Activated T-cell treated with anti-CD3 and anti-CD28 coated beads for 48 hours (primary cell): ENCODE measurements at places on chromosomes 12 and 14.

DNA sequence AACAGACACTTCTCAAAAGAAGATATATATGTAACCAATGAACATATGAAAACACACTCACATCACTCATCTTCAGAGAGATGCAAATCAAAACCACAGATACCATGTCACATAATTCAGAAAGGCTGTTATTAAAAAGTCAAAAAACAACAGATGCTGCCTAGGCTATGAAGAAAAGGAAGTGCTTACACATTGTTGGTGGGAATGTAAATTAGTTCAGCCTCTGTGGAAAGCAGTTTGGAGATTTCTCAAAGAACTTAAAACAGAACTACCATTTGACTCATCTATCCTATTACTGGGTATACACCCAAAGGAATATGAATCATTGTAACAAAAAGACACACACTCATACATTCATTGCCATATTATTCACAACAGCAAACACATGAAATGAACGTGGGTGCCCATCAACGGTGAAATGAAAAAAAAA, 35.1 kb downstream of the EIF2S3B start:
- DNase-seq: no peak

DNA sequence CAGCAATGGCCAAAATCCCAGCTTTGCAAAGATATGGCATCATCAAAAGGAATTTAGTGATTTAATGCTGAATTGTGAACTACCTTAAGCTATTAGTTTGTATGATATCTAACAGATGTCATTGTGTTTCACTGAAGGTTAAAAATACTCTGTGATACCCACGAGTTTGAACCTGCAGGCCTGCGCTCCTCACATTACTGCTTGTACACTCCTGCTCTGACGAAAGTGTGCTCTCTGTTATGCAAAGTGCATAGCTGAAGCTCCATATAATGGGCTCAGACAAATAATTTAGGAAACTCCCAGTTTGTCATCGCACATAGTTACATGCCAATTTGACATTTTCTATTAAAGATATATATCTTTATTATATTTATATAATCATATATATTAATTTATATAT, 52.2 kb downstream of the SPPL3 start:
- DNase-seq: no peak

GRCh38 chr12:117023998-117024960, 74.9 kb downstream of the TESC start:
- DNase-seq: no peak

DNA sequence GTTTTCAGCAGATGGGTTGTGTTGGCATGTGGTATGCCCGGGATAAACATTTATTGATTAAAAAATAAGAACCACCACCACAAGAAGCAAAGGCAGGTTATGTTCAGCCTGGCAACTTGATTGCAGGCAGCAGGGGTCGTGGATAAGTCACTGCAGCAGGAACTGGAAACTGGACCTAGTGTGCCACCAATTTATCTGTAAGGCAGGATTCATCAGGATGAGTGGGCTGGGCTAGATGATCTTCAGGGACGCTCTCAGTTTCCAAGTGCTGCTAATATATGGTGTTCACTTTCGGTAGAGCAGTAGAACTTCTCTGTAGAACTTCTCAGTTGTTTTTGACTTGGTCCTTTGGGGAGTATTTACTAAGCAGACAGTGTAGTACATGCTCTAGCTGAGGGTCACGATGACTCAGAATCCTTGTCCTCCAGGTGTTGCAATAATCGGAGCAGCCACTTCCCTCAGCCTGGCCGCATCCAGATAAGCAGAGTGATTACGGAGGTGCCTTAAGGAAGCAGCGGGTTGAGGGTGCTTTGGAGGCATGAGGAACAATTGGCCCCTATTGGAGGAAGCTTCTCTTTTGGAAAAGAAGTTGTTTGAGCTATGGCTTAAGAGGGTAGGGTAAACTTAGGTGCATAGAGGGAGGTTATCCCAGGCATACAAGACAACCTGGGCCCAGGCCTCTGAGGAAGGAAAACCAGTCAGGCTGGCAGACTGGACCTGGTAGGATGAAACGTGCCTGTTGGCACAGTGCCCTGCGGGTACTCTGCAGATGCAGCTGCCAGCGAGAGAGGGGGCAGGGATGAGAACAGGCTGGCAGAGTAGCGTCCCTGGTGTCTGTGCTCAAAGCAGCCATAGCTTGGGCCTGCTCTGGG, 104.0 kb downstream of the GPR135 start:
- no peak for DNase-seq

DNA sequence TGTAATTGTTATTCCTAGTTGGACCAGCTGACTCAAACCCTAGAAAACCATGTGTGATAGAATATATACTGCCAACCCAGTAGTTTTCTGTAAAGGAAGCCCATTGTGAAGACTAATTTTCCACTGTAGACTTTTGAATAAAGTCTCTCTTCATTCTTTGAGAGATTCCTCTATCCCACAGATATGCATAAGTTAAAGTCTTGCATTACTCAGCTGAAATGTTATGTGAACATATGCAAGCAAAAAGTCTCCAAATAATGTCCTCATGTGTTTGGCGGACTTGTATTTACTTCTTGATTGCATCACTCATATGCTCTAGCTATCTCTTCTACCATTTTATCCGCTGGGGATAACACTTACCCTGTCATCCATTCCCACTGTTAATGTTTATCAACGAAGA, 35.1 kb upstream of the OTOGL start:
- DNase-seq: no peak

DNA sequence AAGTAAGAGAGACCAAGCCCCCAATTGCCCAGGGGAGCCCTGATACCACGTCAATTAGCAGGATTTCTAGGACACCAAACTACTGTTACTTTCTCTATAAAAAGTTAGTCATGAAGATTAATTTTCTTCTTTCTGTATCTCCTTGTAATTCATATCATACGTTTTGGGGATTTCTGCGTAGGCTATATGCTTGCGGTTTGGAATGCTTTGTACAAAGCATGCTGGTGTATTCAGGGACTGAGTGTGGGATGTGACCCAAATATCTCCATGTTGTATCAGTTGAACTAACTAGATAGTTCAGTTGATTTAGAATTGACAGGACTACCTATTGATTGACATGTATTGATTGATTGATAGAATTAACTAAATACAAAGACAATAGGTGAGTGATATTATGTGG, 7.7 kb downstream of the GPR33 start:
- no peak for DNase-seq

DNA sequence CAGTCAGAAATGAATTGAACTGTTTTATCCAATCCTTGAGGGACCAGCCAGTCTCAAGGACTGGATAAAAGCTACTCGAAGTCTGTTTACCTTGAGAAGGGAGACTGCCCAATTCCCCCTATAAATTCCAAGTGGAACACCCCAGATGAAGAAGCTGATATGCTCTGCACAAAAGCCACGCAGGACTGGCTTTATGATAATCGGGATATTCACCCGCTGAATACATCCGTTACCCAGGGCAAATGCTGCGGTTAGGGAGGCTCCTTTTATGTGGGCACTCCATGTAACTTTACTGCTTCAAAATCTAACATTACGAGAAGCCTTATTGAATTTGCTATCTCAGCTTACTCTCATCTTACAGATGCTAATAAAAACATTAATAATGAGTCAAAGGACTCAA, 119.1 kb downstream of the DENND5B start:
- no peak for DNase-seq

GRCh38 chr14:36524874-36525745, 5.1 kb upstream of the NKX2-1 start:
- no peak for DNase-seq

DNA sequence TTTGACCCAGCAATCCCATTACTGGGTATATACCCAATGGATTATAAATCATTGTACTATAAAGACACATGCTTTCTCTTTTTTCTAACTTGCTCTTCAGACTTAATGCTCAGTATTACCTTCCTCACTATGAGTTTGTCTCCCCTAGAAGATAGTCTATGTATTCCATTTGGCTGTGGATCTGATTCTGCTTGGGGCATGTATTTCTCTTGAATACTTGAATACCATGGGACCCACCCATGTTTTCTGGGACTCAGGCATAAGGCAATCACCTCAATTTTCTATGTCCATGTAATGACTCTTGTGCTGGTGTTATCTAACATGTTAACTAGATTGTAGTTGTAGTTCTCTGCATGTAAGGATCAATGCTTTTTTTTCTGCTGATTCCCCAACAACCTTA, 70.4 kb upstream of the PPM1H start:
- DNase-seq: no peak

DNA sequence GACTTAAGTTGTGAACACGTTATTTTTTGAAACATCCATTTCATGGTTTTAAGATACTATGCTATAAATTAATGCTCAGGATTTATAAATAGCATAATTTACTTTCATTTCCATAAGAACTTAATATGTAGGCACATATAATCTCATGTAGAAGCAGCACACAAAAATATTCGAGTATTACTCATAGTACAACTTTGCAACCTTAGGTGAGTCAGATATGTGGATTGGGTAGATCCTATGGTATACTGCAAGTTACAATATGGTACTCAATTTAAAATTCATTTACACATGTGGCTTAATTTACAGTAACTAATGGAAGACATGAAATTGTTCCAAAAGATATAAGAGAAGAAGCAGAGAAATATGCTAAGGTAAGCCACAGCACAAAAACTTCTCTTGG, 26.0 kb downstream of the PSMA3 start:
- DNase-seq: no peak

GRCh38 chr14:100072783-100073346, 7.6 kb downstream of the EVL start:
- DNase-seq: no peak

DNA sequence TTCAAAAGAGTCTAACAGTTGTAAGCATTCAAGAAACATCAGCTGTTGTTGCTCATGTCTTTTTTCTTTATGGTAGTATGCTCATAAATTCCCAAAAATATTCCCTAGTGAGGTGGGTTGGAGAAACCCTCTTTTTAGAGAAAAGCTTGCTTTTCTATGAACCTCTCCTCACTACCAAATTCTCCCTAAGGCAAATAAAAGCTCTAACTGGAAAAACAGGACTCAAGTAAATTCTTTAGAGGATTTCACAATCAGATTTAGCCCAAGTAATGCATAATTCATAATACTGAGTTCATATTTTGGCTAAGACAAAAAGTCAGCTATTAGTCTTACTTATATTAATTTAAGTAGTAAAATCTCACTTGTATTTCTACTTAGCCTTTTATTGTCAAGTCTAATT, 59.1 kb downstream of the DIO2 start:
- DNase-seq: no peak

GRCh38 chr14:73467377-73467776, 9.0 kb upstream of the NUMB start:
- peak; percentile 74 for DNase-seq

DNA sequence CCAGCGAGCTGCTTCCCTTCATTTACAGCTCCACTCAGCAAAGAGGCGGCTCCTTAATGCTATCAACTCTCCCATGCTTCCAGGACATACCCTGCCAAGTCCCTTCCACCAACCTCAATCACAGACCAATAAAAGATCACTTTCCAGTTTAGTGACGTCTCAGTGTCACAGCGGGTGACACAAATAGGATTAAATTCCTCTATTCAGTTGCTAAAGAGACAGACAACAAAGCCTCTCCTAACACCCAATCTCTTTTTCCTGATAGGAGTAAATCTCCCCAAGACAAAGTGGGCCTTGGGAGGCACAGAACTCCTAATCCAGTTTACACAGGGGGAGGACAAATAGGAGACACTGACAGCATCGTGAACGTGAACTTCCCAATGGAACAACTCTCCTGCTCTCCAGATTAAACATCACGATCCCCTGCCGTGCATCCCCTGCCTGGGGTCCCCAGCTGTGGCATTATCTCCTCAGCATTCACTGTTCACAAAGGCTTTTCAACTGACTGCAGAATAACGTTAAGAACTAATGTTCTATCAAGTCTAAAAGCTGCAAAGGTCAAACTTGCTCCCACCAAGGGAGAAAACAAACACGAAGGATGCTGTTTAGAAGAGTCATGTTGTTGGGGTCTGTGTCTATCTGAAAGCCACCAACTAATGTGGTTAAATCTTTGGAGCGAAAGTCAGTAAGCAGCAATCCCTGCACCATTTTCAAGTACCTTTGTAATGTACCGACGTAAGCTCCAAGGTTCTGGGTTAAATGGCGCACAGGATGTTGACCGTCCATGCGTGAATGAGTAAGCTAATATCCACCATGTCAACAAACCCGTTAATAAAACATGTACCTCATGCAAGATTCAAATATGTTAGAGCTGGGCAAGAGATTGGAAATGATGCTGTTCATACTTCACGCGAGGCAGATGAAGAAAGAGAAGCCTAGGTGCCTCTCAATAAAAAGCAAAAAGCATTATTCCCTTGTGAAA, 31.5 kb downstream of the TMEM132D start:
- no peak for DNase-seq

DNA sequence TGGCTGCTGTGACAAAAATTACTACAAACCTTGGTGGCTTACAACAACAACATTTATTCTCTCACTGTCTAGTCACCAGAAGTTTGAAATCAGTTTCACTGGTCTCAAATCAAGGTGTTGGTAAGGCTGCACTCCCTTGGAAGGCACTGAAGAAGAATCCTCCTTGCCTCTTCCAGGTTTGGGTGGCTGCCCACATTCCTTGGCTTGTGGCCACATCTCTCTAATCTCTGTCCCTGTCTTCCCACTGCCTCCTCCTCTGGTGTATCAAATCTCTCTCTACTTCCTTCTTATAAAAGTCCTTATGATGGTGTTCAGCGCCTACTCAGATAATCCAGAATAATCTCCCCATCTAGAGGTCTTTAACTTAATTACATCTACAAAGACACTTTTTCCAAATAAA, 31.0 kb downstream of the PLCZ1 start:
- DNase-seq: no peak

GRCh38 chr12:124075841-124076240, 102.8 kb downstream of the ZNF664 start:
- no peak for DNase-seq

DNA sequence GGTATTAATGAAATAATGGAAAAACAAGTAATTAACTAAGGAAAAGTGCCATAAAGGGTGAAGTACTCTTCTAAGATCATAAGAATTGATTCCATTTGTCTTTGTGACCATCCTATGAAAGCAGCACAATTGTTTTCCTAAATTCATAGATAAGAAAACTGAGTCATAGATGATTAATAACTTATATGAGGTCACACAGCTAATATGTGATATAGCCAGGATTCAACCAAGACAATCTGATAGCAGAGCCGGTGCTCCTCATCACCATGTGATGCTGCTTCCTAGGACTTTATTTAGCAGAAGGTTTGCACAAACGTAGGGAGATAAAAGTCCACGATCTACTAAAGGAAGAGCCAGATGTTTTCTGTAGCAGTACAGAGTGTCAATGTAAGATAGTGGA, 181.5 kb upstream of the SYT1 start:
- no peak for DNase-seq

DNA sequence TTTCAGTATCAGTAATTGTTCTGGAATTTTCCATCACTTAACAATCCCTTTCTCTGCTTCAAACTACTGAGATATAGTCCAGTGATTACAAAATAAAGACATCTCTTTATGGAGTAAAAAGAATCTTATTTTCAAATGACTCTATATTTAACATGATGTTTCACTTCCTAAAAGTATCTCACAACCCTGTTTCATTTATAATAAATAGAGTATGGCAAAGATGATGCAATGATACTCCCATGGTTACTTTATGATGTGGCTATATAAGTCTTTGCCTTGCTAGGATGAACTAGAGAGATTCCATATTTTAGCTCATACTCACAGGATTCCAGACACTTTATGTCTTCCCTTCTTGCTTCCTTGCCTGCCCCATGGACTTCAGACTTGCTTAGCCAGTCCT, 953.5 kb upstream of the MDGA2 start:
- DNase-seq: no peak

GRCh38 chr12:70214972-70215617, 28.1 kb upstream of the CNOT2 start:
- no peak for DNase-seq

GRCh38 chr14:97539411-97539795, 742.2 kb downstream of the VRK1 start:
- DNase-seq: no peak

- DNase-seq: no peak
These were observed 465.5 kb downstream of the PDZRN4 start for GRCh38 chr12:41653386-41654326.
